ENCODE measurements at places on chromosomes 1 and 21. TPM values are rescaled to one million over a fixed set of nuclear protein-coding genes. Genes with fewer than 3 reads are reported as not detected.

FAM72A gene
- total RNA-seq = not detected

CDC14A gene
- 144 TPM for total RNA-seq

SLC22A15 gene
- total RNA-seq = not detected

TTLL7 gene
- total RNA-seq = not detected

FLG2 gene
- total RNA-seq = not detected

C1orf87 gene
- not detected for total RNA-seq

PLEKHO1 gene
- total RNA-seq = 90.1 TPM

ERVH48-1 gene
- total RNA-seq = not detected

C1orf226 gene
- not detected for total RNA-seq

LBR gene
- 105 TPM for total RNA-seq

CRYAA gene
- not detected for total RNA-seq

IL20 gene
- total RNA-seq = not detected

STX12 gene
- total RNA-seq = 26.0 TPM

SYCP1 gene
- total RNA-seq = not detected

SYT2 gene
- not detected for total RNA-seq

LCE3E gene
- total RNA-seq = not detected

SMPDL3B gene
- not detected for total RNA-seq

GBP1 gene
- total RNA-seq = 20.8 TPM

SELP gene
- 0.81 TPM for total RNA-seq

C1orf146 gene
- not detected for total RNA-seq

CDA gene
- not detected for total RNA-seq

HMCN1 gene
- total RNA-seq = 0.03 TPM

SPATA1 gene
- total RNA-seq = 0.94 TPM

OR2L13 gene
- not detected for total RNA-seq

RPTN gene
- total RNA-seq = not detected

AZIN2 gene
- total RNA-seq = 4.1 TPM

TSPAN2 gene
- total RNA-seq = 0.43 TPM

ANKRD34A gene
- 0.42 TPM for total RNA-seq

CLCA4 gene
- total RNA-seq = not detected

CELF3 gene
- not detected for total RNA-seq

SOAT1 gene
- total RNA-seq = 34.9 TPM

All from CD8-positive, alpha-beta T cell (primary cell).